ENCODE measurements at places on chromosomes 3 and 15.
A peak's percentile ranks its signal among the peaks of the same experiment; 100 is the strongest.

- DNase-seq = no peak
These were observed 34.2 kb downstream of the ADAMTS17 start for GRCh38 chr15:100307241-100308212.

DNA sequence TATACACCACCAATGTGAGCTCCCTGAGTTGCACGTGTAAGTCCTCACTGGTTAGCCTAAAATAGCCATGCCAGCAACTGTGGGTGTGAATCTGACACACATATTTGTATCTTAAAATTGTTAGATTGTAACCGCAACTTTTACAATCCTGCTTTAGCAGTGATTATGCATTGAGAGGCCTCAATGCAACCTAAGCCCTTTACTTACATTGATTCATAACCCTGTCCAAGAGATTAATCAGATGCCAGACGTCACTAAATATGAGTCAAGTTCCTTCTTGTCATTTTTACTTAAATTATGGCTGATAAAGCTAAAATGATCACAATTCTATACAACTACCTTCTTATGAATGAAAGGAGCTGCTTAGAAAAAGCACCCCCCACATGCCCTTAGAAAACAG lies 46.9 kb downstream of the IL17RD start:
- DNase-seq = no peak

DNA sequence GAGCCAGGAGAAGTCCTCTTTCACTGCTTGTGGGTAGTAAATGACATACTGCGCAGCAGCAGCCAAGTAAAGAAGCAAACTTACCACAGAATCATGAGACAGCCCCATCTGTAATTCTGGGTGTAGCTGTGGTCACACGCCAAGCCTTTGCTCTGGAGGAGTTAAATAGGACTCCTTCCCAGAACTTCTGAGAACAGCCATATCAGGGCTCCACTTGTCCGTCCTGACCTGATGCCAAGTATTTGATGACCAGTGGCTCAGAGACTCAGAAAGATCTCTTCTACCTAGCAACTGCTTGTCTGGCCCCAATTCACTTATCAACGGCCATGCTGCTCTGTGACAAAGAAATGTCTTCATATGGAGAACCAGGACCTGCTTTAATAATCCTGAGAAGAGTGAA lies 20.6 kb upstream of the GOLIM4 start:
- no peak for DNase-seq

GRCh38 chr3:183466575-183466974 lies 38.2 kb upstream of the MCF2L2 start:
- DNase-seq = no peak

- DNase-seq = no peak
These were observed 53.7 kb downstream of the NMD3 start for GRCh38 chr3:161274691-161275298.

DNA sequence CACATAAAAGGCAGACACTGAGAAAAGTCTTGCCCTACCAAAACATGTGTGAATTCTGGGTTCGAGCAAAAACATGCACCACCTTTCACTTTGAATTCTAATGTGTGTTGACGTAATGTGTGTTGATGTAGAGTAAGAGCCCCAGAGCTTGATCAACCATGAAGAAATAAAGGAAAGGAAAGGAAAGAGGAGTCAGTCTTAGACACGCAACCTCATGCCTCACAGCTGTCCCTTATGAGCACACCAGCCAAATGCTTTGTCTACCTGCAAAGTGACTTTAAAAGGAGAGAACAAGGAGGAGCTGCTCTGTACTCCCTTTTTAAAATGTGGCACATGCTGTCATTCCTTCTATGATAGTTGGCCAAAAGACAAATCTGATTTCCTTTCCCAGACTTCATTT lies 80.8 kb downstream of the RFTN1 start:
- DNase-seq = no peak

- no peak for DNase-seq
These were observed 301.7 kb downstream of the NTRK3 start for GRCh38 chr15:87954793-87955192.

- no peak for DNase-seq
These were observed 60.4 kb upstream of the CD96 start for GRCh38 chr3:111481551-111481950.

DNA sequence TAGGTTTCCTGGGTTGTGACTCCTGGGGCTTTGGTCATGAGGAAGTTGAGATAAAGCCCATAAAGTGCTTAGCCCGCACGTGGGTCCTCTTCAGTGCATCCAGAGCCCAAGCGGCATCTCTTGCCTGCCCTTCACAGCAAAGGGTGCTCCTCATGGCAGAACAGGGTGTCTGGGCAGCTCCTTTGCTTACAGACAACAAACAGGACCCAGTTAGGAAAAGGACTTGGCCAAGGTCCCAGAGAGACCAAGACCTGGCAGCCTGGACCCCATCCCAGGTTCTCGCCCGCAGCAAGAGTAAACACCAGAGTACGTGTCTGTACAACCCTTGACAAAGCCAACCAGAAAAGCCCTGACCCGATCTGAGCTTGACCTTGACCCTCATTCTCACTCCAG lies 27.0 kb downstream of the ALS2CL start:
- no peak for DNase-seq

DNA sequence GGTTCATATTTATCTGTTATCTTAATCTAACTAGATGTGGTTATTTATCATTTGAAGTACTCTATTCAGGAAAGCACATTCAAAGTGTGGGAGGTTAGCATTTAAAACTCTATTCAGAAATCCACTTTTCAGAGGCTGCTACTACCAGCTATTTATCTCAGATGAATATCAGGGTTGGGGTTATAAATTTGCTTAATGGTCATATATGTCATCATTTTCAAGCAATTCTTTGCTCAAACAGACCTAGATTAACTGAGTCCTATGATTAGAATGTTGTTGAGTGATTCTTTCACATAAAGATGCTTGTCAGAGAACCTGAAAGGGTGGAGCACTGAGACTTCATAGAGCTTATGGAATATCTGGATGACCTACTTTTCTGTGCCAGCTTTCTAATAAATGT lies 436.9 kb upstream of the TGFBR2 start:
- no peak for DNase-seq

DNA sequence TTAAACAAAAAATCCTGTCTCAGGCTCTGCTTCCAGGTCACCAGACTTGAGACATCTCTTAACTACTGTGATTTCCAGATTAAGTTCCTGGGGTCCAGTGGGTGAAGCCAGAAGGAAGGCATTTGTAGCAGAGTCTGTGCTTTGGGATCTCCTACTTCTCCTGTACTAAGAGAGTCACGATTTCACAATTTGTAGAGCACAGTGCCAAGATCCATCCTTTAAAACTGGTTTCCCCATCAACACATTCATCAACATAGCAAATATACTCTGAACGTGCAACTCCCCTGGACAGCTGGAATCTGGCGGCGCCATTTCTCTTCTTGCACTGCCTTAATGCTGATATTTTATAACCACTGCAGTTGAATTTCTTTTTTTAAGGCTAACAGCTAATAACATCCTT lies 33.2 kb downstream of the CDCP1 start:
- no peak for DNase-seq

DNA sequence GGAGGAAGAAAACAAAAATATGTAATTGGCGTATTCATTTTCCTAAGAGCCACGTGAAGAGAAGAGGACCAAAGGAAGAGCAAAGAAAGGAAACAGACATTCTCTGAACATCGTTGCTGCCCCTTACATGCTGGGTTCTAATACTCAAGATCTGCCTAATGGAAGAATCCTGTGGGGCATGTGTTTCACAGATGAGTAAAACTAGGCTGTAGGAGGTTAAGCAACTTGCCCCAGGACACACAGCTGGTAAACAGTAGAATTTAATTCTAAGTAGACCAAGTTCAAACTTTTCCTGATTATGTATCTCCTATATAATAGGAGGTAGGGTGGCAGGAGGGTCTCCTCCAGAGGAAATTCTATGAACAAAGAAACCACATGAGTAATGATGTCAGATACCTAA lies 106.1 kb upstream of the TNFAIP8L3 start:
- DNase-seq = no peak

DNA sequence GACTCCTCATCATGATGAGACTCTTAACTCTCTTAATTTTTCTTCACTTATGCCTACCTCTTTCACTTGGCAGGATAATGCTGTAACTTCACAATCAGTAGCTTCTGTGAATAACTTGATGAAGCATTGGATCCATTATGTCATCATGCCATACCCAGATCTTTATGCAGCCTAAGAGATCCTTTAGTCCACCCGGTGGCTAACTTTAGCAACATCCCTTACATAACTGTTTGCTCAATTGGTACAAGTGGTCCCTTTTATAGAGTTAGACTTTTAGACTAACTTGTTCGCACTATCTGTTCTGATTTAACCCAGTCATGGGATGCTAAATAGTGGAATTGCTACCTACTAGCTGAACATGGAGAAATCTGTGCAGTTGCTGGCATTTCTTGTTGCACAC lies 184.5 kb downstream of the USP13 start:
- no peak for DNase-seq

DNA sequence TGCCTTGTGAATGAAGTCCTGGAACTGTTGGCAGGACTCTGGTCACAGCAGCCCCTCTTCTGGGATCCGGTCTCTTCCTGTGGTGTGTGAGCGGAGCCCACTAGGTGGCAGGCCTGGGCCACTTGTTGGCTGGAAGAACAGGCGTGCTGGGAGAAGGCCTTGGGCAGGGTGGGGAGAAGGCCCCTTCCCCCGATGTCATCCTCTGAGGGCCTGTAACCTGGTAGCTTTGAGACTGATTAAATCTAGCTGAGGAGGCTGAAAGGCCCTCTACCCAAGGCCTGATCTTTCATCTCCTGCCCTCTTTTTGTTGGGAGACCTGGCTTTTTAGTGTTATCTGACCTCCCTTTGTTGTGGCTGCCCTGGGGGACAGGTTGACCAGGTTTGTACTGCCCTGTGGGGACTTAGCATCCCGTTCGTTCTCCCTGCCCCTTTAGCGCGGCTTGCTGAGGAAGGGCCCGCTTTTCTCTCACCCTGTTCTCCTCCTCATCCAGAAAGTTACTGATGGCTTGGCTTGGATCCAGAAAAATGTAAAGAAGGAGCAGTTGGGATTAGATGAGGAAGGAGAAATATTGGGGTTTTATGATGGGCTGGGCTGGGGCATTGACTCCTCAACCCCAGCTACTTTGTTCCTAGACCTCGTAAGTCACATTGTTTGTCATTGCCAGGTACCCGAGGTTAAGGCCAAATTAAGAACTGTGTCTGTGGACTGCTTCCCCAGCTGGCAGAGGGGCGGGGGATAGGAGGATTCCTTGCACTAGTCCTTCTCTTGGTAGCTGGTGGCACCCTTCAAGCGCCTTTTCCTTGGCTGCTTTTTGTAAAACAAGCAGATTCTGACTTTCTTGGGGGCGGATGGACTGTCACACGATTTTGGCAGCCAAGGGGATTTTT lies 48.5 kb downstream of the CHCHD6 start:
- DNase-seq = peak; percentile 48

DNA sequence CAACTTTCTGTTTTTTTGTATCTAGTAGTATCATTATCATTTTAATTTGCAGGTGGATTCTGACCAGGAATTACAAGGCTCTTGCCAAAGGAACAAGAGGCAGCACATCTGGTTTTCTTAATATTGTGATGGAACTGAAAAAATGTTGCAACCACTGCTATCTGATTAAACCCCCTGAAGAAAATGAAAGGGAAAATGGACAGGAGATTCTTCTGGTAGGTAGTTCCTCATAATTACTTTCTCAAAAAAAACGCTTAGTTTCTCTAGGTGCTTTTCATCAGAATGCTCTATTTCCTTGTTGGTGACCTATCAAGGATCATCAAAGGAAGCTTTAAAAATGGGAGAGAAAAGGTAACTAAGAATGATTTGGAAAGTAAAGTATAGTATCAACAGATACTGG lies 71.6 kb downstream of the CHD2 start:
- no peak for DNase-seq

GRCh38 chr3:146052791-146053310 lies 108.1 kb downstream of the PLOD2 start:
- DNase-seq = no peak

- DNase-seq = no peak
These were observed 4.2 kb downstream of the MFGE8 start for GRCh38 chr15:88908697-88909621.

DNA sequence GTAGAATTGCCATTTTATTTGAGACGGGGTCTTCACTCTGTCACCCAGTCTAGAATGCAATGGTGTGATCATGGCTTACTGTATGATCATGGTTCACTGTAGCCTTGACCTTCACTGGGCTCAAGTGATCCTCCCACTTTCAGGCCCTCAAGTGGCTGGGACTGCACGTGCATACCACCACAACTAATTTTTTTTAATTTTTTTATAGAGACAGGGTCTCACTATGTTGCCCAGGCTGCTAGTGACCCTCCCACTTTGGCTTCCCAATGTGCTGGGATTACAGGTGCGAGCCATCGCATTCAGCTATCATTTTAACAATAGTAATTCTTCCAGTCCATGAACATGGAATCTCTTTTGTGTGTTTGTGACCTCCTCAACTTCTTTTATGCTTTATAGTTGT lies 11.9 kb downstream of the EPM2AIP1 start:
- DNase-seq = no peak

GRCh38 chr15:62756326-62756994 lies 286.1 kb upstream of the TPM1 start:
- DNase-seq = no peak

GRCh38 chr3:182979674-182980191 lies 605 bp downstream of the DCUN1D1 start:
- DNase-seq = peak; percentile 51

Measured in hypothalamus (tissue), 51 donors.